Activated naive CD8-positive, alpha-beta T cell treated with anti-CD3 and anti-CD28 coated beads, Interleukin-2, amount 50 U/mL, for 24 hours (primary cell): ENCODE measurements at places on chromosomes 2 and 18.

DNA sequence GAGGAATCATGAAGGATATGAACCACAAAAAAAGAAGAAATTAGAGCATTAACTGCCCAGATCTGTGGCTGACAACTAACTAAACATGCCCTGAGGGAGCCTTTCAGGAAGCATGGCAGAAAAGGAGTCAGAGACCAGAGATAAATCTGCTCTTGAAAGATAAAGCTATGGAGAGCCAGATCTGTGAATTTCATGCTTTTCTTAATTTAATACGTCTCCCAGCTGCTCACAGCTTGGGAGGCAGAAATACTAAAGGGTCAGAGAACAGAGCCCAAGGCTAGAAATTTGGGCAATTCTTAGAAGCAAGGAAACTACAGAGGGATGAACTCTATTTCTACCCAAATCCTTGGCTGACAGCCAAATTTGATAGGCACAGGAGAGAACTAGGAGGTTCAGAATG lies 223.0 kb upstream of the DPP10 start:
- DNase-seq = no peak

GRCh38 chr2:42421601-42422239 lies 60.7 kb upstream of the COX7A2L start:
- no peak for DNase-seq

- no peak for DNase-seq
Observed at GRCh38 chr18:35424356-35424755, 47.2 kb upstream of the ZNF396 start.

DNA sequence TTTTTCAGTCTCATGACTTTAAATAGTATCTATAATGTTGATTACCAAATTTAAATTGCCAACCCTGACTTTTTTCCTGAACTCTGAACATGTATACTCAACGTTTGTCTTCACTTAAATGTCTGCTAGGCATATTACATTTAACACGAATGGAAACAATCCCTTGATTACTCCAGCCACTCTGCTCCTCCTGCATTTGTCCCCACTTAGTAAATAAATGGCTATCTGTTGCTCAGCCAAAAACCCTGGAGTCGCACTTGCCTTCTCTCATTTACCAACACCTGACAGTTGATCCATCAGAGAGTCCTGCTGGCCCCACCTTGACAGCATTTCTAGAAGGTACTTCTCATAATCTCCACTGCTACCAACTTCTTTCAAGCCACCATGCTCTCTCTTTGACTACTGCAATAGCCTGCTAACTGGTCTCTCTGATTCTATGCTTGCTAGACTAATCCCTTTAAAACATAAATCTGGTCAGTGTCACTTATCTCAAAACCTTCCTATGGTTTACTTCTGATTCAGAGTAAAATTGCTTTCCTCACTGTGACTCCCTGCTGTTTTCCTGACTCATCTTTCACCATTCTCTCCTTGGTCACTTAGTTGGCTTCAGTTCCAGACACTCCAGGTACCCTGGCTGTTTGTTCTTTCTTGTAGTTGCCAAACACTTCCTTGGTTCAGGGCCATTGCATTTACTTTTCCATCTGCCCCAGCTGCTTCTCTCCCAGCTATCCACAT lies 31.9 kb downstream of the SPAG16 start:
- no peak for DNase-seq

DNA sequence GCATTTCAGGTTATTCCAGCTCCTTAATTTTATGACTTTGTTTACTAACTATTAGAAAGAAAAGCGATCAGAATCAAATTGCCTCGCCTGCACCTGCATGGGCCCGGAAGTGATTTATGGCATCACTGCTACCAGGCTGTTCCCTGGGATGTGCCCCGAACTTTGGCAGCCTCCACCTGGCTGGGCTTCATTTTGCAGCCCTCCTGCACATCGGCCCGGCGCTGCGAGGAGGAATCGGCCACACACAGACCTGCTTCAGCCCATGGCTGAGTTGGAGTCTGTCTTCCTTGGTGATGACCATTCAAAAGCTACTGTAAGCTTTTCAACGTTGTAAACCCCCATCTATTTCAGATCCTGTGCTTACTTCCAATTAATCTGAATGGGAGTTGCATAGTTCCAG lies 638.0 kb downstream of the RNF144A start:
- no peak for DNase-seq

GRCh38 chr18:4251873-4252272 lies 203.2 kb downstream of the DLGAP1 start:
- no peak for DNase-seq

GRCh38 chr2:240422658-240423329 lies 12.7 kb upstream of the GPC1 start:
- no peak for DNase-seq

DNA sequence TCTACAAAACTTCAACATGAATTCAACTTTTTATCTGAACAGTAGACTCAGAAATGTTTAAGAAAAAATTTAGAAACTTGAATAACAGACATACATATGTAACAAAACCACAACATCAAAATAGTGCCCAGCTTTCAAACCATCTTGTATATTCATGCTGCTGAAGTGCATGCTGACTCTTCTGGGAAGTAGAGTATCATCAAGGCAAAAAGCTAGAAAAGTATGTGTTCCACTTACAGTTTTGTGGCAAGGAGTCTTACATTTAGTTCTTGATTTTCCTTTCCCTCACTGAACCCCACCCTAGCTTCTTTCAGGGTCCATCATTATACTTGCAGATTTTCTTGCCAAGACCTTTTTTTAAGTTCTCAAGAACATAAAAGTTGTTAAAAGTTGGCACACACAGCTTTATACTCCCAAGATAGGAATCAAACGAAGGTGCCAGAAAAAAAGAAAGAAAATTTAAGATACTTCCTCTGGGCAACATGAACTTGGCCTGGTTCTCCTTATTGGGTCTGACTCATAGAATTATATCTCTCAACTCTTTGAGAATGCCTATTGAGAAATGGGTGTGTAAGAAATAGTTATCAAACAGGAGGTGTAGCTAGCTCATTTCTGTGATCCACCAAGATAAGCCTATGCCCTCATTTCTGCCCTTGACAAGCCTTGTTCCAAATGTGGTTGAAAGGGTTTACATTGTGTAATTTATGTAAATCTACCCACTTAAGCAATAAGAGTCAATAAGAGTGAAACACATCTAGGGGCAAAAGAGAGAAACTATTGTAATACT lies 667.6 kb upstream of the ACVR2A start:
- no peak for DNase-seq

DNA sequence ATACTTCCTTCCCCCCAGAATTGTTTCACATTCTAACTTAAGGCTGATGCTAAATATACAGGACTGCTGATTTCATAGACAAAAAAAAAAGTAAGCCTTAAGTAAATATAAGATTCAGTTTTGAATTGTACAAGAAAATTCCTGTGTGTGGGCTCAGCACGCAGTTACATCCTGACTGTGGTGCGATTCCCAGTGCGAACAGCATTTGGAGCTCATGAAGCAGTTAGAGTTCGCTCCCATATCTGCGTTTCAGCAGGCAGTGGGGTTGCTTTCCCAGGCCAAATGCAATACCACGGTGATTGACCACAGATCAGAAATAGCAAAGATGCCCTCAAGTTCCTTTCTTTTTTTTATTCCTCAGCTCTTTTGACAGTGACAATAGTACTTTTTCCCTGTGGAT lies 75.6 kb downstream of the SATB2 start:
- no peak for DNase-seq

- DNase-seq = no peak
Observed at GRCh38 chr2:203756161-203756560, 49.7 kb downstream of the CD28 start.

DNA sequence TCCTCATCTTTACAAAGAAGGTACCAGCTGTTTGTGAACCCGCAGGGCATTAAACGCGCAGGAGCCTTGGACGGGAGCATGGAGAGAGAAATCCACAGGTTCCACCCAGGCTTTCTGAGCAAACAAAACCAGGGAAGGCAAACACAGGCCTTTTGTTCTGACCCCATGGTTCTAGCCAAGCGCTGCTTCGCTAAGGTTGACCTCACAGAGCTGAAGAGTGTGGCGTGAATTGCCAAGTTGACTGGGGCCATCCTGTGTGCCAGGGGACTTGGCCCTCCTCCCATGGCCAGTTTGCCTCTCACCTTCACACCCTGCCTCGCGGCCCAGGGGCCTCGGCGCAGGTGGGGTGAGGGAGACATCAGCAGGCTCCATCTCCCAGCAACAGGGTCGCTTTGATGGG lies 74.1 kb downstream of the VAPA start:
- no peak for DNase-seq

DNA sequence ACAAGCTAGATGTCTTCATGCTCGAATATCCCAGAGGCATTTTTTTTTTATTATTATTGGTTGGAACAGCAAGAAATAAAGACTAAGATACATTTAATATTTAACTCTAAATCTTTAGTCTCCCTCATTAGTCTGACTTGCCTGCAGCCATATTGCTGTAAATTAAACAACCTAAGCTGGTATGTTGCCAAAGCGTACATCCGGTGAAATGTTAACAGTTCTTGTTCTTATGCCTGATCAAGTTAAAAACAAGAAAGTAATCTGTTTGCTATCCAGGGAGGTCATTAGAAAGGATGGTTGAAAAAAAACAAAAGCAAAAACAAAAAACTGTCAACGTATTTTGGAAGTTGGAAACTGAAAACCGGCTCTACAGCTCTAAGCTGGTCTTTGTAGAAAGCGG lies 125.9 kb upstream of the NABP1 start:
- DNase-seq = no peak

DNA sequence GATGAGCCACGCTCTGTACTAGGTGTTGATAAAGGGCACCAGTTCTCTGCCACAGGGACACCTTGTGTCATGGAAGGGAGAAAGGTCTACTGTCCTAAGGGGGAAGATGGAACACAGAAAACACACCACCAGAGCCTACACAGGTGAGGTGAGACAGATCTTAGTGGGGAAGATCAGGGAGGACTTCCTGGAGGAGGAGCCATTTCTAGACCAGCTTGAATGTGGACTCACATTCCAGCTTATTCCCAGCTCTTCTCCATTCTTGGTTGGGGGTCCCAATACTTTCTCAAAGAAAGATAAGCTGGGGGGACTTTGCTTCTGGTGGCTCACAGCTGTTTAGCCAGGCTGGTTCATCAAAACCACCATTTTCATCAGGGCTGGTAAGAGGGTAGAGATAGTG lies 36.2 kb downstream of the EMX1 start:
- no peak for DNase-seq

DNA sequence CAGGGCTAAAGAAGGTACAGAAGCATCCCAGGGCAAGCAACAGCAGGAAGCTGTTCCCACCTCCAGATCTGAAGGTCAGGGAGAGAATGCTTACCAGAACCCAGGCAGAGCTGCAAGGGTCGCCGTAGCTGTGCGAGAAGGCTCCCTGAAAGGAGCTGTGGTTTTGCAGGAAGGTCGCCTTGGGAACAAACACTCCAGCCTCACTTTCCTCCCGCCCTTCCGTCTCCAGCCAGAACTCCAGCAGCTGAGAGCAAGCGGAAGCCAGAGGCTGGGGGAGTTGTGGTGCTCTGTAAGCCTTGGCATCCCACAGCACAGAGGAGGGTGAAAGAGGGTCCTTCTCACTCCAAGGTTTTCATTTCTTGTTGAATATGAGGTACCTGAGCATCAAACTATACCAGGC lies 18.3 kb upstream of the ICOS start:
- DNase-seq = no peak

DNA sequence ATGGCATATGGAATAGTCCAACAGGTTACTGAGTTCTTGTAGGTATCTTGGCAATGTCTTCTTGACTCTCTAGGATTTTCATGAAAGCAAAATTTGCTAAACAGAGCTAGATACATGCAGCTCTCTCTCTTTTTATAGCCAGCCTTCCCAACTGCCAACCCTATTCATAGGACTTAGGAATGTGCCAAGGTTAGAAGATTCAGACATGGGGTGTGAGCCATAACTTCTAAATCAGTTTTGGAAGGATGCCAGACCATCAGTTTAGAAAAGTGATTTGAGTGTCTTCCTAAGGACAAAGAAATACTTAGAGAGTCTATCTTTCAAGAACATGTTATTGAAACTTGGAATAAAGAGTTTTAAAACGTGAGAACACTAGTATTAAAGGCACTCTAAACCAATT lies 619.5 kb upstream of the FANCL start:
- no peak for DNase-seq

- no peak for DNase-seq
Observed at GRCh38 chr2:233976087-233976486, 58.9 kb downstream of the TRPM8 start.
